ENCODE measurements at places on chromosomes 7 and 10. TPM values are rescaled to one million over a fixed set of nuclear protein-coding genes. Genes with fewer than 3 reads are reported as not detected.

- H3K36me3 ChIP-seq, result peaks cover 3% of the 10 kb centered on the region
- no peaks in the 10 kb centered on the region for H3K27me3 ChIP-seq
- H3K4me1 ChIP-seq, result peaks cover 13% of the 10 kb centered on the region
- DNase-seq, result no peak
- H3K27ac ChIP-seq, result no peak overlapping the region
These were observed 34.0 kb downstream of the TMEM270 start for GRCh38 chr7:73894733-73895551.

DNA sequence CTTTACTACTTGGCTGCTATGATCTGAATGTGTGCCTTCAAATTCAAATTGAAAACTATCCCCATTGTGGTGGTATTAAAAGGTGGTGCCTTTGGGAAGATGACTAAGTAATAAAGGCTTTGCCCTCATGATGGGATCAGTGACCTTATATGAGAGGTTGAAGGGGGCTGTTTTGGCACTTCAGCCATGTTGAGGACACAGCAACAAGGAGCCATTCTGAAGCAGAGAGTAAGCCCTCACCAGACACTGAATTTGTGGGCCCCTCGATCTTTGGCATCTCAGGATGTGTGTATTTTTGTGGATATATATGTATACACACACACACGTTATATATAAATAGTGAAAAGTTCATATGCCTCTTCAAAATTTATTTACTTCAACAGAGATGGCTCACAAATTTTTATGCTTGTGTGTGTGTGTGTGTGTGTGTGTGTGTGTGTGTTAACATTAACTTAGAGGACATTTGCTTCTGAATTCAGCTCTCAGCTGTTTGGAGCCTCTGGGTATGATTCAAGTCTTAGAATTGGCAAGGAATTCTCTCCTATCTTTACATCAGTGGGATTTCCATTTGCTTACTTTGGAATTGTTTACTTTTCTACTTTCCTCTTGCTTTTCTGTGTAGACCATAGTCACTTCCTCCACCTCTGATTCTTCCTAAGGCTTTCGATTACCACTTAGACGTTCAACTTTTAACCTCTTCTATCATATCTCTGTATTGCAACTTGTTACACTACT is 66.6 kb downstream of the MAGI2 start:
- H3K27me3 ChIP-seq, result no peaks in the 10 kb centered on the region
- no peak overlapping the region for H3K4me3 ChIP-seq
- DNase-seq, result no peak
- no peaks in the 10 kb centered on the region for H3K36me3 ChIP-seq
- H3K4me1 ChIP-seq, result no peaks in the 10 kb centered on the region

GRCh38 chr7:98659756-98660155 is 42.7 kb downstream of the NPTX2 start:
- no peaks in the 10 kb centered on the region for H3K36me3 ChIP-seq
- H3K27me3 ChIP-seq, result peaks cover 7% of the 10 kb centered on the region
- no peak overlapping the region for H3K27ac ChIP-seq
- DNase-seq, result no peak
- H3K4me1 ChIP-seq, result peaks cover 7% of the 10 kb centered on the region
- no peak overlapping the region for H3K4me3 ChIP-seq

GRCh38 chr10:33133557-33133956 is 175.5 kb upstream of the ITGB1 start:
- H3K27me3 ChIP-seq, result no peaks in the 10 kb centered on the region
- no peak overlapping the region for H3K4me3 ChIP-seq
- H3K27ac ChIP-seq, result no peak overlapping the region
- no peak for DNase-seq
- no peaks in the 10 kb centered on the region for H3K36me3 ChIP-seq

- H3K27me3 ChIP-seq, result no peaks in the 10 kb centered on the region
- H3K4me1 ChIP-seq, result no peaks in the 10 kb centered on the region
- H3K4me3 ChIP-seq, result no peak overlapping the region
- H3K36me3 ChIP-seq, result peaks cover 3% of the 10 kb centered on the region
- DNase-seq, result no peak
These were observed 297.9 kb downstream of the EXOC4 start for GRCh38 chr7:133550811-133551210.

DNA sequence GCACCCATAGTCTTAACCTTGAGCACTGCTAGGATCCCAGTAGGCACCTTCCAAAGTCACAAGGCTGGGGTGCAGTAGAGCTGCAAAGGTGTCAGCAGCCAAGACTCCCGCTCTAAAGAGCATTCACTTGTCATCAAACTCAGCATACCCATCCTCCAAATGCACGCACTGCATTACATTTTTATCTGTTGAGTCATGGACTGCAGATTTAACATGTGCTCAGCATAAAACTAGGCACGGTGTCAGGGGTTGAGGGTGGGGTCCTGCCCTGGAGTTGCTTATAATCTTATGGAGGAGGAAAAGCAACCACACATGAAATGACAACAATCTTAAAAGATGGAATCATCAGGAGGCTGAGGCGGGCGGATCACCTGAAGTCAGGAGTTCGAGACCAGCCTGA is 102.6 kb downstream of the PARP12 start:
- H3K27ac ChIP-seq, result no peak overlapping the region
- no peaks in the 10 kb centered on the region for H3K36me3 ChIP-seq
- no peak overlapping the region for H3K4me3 ChIP-seq
- peaks cover 8% of the 10 kb centered on the region for H3K4me1 ChIP-seq
- H3K27me3 ChIP-seq, result no peaks in the 10 kb centered on the region

DNA sequence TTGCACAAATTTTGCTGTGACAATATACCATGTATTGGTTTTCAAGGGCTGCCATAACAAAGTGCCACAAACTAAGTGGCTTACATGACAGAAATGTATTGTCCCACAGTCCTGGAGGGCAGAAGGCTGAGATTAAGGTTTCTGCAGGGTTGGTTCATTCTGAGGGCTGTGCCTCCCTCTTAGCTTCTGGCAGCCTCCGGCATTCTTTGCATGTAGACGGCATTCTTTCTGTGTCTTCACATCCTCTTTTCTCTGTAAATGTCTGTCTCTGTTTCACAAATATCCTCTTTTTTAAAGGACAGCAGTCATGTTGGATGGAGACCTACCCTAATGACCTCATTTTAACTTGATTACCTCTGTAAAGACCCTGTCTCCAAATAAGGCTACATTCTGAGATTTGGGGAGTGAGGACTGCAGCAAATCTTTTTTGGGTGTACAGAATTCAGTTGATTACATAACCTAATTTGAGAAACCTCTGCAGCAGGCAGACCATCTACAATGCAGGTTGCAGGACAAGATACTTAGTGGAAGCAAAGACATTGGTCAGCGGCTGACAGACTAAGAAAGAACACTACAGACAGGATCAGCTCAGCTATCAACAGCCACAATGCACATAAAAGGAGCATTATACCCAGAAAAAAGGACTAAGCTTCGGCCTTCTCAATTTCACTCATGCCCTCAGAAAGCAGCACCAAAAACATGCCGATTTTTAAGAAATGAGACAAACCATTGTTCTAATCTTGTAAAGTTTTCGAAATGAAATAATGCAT is 84.6 kb upstream of the FAM3C start:
- peak overlapping the region; percentile 44 for H3K27ac ChIP-seq
- H3K4me3 ChIP-seq, result peak overlapping the region; percentile 63
- H3K27me3 ChIP-seq, result no peaks in the 10 kb centered on the region
- peak; percentile 16 for DNase-seq
- H3K36me3 ChIP-seq, result no peaks in the 10 kb centered on the region
- peaks cover 40% of the 10 kb centered on the region for H3K4me1 ChIP-seq

GRCh38 chr7:47888371-47889265 is 59.6 kb downstream of the PKD1L1 start:
- H3K4me3 ChIP-seq, result no peak overlapping the region
- peak overlapping the region; percentile 62 for H3K27ac ChIP-seq
- H3K4me1 ChIP-seq, result peaks cover 29% of the 10 kb centered on the region
- H3K27me3 ChIP-seq, result no peaks in the 10 kb centered on the region
- no peaks in the 10 kb centered on the region for H3K36me3 ChIP-seq
- DNase-seq, result no peak

GRCh38 chr7:124857672-124858235 is 71.9 kb downstream of the POT1 start:
- H3K27ac ChIP-seq, result no peak overlapping the region
- no peak for DNase-seq
- H3K4me1 ChIP-seq, result no peaks in the 10 kb centered on the region
- H3K4me3 ChIP-seq, result no peak overlapping the region

DNA sequence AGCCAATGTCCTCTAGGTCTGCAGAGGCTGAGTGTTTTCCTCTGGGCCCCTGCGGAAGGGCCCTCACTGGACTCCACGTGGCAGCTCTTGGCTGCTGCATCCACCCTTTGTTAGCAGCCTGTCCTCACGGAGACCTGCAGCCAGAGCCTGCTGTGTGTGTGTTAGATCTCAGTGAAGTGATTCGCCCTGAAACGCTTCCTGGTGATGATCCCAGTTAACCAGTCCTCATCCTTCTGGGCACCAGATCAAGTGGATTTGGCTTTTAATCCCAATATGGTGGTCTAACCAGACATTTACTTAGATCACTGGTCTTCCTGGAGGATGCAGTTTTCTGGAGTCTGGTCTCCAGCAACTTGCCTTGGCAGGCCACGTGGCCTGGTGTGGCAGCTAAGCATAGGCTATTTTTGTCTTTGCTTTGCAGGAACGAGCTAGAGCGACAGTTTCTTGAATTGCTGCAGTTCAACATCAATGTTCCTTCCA is 39.5 kb upstream of the GJD4 start:
- H3K4me3 ChIP-seq, result no peak overlapping the region
- H3K27ac ChIP-seq, result no peak overlapping the region
- H3K36me3 ChIP-seq, result peaks cover 10% of the 10 kb centered on the region
- H3K4me1 ChIP-seq, result peaks cover 3% of the 10 kb centered on the region

DNA sequence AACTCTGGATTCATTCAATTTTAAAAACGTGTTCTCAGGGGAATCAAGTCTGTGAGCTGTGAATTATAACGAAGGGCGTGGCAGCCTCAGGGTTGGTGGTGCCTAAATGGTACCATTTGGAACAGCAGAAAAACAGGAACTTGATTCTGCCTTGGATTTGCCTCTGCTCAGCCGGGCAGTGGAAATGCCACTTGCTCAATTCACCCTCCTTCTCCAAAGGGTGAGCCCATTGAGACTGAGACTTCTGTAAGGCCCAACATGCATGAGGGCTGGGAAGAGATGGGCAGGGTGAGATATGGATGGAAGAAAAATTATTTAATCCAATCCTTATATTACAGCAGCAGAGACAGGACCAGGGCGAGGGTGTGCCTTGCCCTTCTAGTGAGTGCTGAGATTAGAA is 107.1 kb upstream of the HABP2 start:
- DNase-seq, result no peak
- H3K36me3 ChIP-seq, result no peaks in the 10 kb centered on the region
- peaks cover 21% of the 10 kb centered on the region for H3K27me3 ChIP-seq

DNA sequence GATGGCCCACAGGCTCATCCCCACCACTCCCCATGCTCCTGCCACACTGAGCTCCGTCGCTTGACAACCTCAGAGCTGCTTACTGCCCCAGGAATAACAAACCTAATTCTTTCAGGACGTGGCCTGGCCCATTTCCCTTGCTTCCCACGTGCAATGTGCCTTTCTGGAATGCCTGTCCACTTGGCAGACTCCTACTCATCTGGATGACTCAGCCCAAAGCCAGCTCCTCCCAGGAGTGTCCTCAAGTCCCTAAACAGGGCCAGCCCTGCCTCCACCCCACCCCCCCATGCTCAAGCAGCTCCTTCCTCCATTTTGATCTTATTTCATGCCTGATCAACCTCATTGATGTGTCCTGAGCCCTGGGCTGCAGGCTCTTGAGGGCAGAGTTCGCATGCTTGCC is 164.9 kb upstream of the RNF32 start:
- H3K27ac ChIP-seq, result no peak overlapping the region
- H3K4me1 ChIP-seq, result peaks cover 7% of the 10 kb centered on the region
- H3K36me3 ChIP-seq, result no peaks in the 10 kb centered on the region
- peaks cover 3% of the 10 kb centered on the region for H3K27me3 ChIP-seq

GRCh38 chr7:130152493-130153210 is 52.6 kb downstream of the TMEM209 start:
- DNase-seq, result no peak
- H3K27ac ChIP-seq, result no peak overlapping the region
- H3K27me3 ChIP-seq, result no peaks in the 10 kb centered on the region
- peaks cover 15% of the 10 kb centered on the region for H3K36me3 ChIP-seq
- no peaks in the 10 kb centered on the region for H3K4me1 ChIP-seq

- peaks cover 6% of the 10 kb centered on the region for H3K36me3 ChIP-seq
- no peak for DNase-seq
- H3K27me3 ChIP-seq, result no peaks in the 10 kb centered on the region
- H3K4me3 ChIP-seq, result no peak overlapping the region
- H3K4me1 ChIP-seq, result peaks cover 35% of the 10 kb centered on the region
These were observed 78.8 kb downstream of the SGMS1 start for GRCh38 chr10:50544857-50545429.

GRCh38 chr10:103802081-103802480 is 53.3 kb downstream of the SH3PXD2A start:
- H3K36me3 ChIP-seq, result peaks cover 8% of the 10 kb centered on the region
- no peak for DNase-seq
- H3K4me1 ChIP-seq, result peaks cover 64% of the 10 kb centered on the region
- H3K4me3 ChIP-seq, result no peak overlapping the region
- no peak overlapping the region for H3K27ac ChIP-seq

DNA sequence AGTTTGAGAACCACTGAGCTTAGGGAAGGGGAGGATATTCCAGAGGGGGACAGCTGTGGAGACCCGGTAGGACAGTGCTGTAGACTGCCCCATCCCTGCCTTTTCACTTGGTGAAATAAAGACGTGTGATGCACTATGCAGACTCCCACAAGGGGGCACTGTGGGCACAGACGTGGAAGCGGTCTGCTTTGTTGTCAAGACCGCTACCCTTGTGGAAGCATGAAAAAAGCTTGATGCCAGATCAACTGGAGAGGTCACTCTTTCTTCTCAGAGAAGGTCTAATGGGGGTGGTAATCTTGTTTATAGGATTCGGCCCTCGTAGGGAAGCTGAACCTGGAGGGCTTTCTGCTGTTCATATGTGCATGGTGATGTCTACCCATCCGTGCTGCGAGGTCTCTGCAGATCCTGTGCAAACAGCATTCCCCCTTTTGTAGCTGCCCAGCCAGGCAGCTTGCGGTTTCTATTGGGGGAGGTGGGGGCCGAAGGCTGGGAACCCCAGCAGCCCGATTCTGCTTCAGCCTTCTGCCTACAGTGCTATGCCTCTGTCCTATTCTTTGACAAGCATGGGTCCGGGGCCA is 13.7 kb downstream of the RPS24 start:
- peaks cover 21% of the 10 kb centered on the region for H3K4me1 ChIP-seq
- no peaks in the 10 kb centered on the region for H3K27me3 ChIP-seq
- H3K27ac ChIP-seq, result no peak overlapping the region
- DNase-seq, result peak; percentile 99

KEL gene
- total RNA-seq, result 1.4 TPM

PRPS1L1 gene
- not detected for total RNA-seq

TMEM196 gene
- 0.55 TPM for total RNA-seq

C10orf105 gene
- 0.12 TPM for total RNA-seq

OR2A42 gene
- not detected for total RNA-seq

IRF5 gene
- total RNA-seq, result not detected

SPDYE11 gene
- not detected for total RNA-seq

AMPH gene
- total RNA-seq, result 32.4 TPM

SCART1 gene
- total RNA-seq, result 1.6 TPM

SPDYE2 gene
- total RNA-seq, result not detected

COMMD3 gene
- total RNA-seq, result 31.1 TPM

PIK3CG gene
- not detected for total RNA-seq

METTL27 gene
- total RNA-seq, result 2.3 TPM

EVX1 gene
- total RNA-seq, result 0.80 TPM

All from neural crest cell (in vitro differentiated cells).